ENCODE measurements at places on chromosomes 4 and X.

- DNase-seq: no peak
Observed at GRCh38 chr4:162657966-162658365, 494.2 kb upstream of the FSTL5 start.

DNA sequence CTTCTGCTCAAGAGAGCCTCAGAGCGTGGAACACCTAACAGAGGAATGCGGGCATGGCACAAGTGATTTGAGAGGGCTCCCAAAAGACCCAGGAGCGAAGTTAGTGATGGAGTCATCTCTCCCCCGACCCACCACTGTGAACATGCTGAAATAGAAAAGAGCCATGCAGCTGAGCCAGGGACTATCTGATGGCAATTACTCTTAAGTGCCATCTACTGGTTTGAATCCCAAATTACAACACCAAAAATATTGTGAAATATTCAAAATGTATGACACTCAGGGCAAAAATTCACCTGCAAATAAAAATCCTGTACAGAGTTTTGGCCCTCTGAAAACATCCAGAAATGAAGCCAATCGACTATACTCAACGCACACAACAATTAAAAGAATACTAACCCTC lies 2038.9 kb upstream of the ADGRL3 start:
- peak; percentile 39 for DNase-seq

DNA sequence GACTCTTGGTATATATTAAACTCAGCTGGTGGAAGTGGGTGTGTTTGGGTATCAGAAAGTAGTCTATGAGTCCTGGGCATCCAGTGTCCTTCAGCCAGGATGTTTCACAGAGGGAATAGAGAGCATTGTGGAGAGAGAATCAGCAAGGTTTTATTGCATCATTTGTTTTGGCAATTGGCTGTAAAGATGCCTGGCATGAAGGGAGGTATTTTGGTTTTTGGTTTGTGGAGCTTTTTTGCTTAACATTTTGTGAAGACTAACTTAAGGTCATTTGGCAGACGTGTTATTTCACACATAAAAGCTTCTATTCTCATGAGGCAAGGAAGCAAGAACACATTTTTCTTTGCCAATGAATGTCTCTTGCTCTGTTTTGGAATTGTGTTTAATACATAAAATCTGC lies 71.1 kb downstream of the DCLK2 start:
- no peak for DNase-seq

DNA sequence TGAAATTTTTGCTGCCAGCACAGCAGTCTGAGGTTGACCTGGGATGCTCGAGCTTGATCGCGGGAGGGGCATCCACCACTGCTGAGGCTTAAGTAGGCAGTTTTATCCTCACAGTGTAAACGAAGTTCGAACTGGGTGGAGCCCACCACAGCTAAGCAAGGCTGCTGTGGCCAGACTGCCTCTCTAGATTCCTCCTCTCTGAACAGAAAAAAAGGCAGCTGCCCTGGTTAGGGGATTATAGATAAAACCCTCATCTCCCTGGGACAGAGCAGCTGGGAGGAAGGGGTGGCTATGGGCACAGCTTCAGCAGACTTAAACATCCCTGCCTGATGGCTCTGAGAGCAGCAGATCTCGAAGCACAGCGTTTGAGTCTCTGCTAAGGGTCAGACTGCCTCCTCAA lies 314.6 kb downstream of the STPG2 start:
- DNase-seq: no peak

GRCh38 chr4:19514276-19515070 lies 737.2 kb upstream of the SLIT2 start:
- no peak for DNase-seq

GRCh38 chr4:76380561-76380960 lies 40.4 kb downstream of the CCDC158 start:
- DNase-seq: no peak

GRCh38 chr4:81747242-81747930 lies 275.7 kb upstream of the RASGEF1B start:
- peak; percentile 63 for DNase-seq

All from KBM-7 (cell line).